ENCODE measurements at places on chromosomes 16 and 17.

- DNase-seq: no peak
These were observed 52.8 kb downstream of the CDH11 start for GRCh38 chr16:65069065-65069464.

- DNase-seq: peak; percentile 87
These were observed 13.4 kb upstream of the CRHR1 start for GRCh38 chr17:45770632-45771270.

GRCh38 chr16:85514598-85515318, 98.4 kb upstream of the GSE1 start:
- DNase-seq: peak; percentile 61

GRCh38 chr17:78180083-78180482, 6.8 kb downstream of the TK1 start:
- no peak for DNase-seq

Data from GM23338 (cell line).